Epithelial cell of proximal tubule (primary cell): ENCODE measurements at places on chromosomes 4 and X.

DNA sequence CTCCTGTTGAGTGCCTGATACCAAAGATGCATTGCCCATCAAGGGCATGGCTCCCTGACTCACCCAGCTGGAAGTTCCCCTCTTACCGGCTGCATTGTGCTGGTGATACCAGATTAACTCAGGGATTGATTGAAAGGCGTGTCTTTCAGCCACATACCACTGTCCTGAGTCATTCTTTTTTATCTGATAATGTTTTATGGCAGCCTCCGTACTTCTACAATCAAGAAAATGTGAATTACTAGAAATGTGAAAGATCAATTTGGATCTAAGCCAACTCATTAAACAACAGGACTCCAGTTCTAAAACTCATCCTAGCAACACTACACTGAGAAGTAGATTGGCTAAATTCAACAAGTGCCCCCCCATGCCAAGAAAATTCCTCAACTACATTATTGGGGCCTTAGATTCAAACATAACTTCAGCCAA, 40.0 kb downstream of the TXK start:
- no peak for DNase-seq

- no peak for DNase-seq
These were observed 50.9 kb downstream of the UCHL1 start for GRCh38 chr4:41307638-41308037.

DNA sequence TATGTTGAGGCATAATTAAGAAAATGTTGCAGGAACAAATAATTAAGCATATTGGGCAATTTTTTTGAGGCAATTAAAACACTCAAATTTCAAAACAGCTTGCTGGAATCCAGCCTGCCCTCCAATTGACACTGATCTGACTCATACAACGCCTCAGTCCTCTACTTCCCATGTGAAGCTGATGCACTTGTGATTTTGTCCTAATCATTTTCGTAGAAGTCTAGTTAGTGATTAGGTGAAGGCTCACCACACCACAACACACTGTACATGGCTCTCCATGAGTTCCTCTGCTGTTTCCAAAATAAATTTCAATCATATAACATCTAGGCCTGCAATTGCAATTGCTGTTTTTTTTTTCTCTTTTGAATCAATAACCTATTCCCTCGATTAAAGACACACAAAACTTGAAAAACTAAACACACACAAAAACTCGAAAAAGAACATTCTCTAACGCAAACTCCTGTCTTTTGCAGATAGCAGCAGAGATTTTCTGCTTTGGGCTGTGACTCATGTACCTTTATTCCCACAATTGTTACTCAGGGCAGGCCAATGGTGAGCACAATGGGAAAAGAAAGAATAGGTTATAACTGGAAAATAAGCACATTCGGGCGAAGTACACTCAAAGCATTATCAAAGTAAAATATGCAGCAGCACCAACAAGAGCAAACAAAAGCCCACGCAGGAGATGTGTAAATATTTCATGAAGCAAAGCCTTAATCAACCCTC, 1.7 kb downstream of the GPRIN3 start:
- DNase-seq, result peak; percentile 89

DNA sequence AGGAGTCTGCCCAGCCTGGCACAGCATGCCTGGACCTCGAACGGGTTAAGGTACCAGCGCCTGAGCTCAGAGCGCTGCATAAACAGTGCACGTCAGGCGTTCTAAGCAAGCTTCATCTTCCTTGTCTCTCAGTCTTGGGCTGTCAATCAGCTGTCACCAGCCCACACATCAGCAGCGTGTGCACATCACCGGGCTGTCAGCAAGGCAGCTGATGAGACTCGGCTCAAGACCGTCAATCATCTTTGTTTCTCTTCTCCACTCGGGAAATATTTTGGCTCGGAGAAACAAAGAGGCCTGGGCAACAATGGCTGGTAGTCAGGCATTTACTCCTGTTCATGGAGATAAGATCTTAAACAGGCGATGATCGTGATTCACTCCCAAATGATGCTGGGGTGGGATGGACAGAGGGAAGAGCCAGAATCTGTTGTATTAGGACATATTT, 141.3 kb downstream of the LDB2 start:
- DNase-seq, result no peak

DNA sequence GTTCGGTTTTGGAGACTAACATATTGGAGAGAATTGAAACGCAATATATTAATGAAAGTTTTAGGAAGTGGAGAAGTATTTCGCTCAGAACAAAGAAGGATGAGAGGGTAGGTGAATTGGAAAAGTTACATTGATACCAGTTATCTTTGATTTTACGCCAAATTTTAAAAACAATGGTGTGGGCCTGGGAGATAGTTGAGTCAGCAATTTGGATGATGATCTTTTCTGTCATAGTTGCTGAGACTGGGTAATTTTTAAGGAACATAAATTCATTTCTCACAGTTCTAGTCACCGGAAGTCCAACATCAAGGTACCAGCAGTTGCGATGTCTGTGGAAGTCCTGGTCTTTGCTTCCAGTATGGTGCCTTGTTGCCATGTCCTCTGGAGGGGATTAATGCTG, 644.8 kb upstream of the LCORL start:
- no peak for DNase-seq

DNA sequence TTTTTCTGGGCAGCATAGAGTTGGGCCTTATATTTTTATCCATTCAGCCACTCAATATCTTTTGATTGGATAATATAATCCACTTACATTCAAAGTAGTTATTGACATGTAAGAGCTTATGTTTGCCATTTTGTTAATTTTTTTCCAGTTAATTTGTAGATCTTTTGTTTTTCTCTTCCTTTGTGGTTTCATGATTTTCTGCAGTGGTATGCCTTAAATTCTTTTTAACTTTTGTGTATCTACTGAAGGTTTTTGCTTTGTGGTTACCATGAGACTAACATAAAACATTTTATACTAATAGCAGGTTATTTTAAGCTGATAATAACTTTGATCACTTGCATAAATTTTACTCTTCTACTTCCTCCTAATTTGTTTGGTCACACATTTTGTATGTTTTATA, 140.8 kb upstream of the GATB start:
- DNase-seq, result no peak

- DNase-seq, result no peak
These were observed 1.4 kb downstream of the GRIPAP1 start for GRCh38 chrX:49000636-49001035.

GRCh38 chrX:23052324-23052723, 52.6 kb downstream of the DDX53 start:
- DNase-seq, result no peak

DNA sequence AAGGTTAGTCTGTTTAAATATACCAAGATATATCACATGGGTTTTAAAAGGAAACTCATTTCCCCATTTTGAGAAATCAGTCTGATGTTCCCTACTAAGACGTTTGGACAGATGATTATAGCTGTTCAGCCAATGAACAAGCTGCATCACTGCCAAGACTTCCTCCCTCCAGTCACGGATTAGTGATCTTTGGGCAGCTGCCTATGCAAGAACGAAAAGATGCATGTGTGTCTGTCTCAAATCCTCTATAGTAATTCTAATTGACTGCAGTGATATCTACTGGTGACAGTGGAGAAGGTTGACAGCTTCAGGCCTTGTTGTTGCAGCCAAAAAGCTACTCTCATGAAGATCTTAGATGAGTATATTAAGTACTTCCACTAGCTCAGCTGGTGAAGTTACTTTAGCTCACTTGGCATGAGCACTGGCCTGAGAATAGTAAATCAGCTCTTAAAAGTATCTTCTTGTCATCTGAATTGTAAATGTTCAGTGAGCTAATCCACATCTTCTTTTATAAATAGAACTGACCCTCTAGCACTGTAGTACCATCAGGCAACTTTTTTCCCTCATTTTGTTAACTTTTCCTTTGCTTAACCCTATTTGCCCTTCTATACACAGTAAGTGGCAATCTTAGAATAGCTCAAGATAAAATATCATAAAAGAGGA, 134.5 kb upstream of the PCDH10 start:
- DNase-seq, result no peak

GRCh38 chr4:5843573-5844530, 49.0 kb downstream of the CRMP1 start:
- no peak for DNase-seq

DNA sequence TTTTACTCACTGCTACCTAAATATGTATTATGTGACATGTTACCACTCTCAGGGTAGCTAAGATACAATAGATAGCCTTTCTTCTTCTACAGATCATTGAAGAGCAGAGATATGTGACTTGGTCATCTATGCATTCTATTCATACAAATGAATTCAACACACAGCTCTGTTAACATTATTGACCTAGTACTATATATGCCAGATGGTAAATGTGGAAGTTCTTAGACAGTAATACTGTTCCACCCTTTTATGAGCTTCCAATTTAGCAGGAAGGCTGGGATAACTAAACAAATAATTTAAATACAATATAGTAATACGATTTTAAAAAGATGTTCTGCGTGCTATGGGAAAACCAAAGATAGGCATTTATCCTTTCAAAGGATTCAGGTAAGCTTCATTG, 76.0 kb downstream of the SYTL5 start:
- no peak for DNase-seq

DNA sequence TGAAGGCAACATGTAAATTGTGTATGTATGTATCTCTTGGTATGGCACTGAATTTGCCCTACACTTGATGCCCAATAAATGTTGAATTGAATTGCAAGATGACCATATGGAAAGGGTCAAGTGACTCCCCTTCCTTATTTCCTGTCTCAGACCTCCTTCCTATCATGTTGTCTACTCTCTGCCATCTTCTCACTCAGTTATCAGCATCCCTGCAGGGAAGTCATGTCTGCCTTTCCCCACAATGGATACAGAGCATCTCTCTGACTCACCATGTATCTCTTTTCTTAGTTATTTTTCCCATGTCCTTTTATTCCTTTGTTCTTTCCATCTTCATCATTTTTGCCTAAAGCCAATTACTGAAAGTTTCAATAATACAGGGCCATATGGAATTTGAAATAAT, 22.5 kb downstream of the BMX start:
- no peak for DNase-seq

DNA sequence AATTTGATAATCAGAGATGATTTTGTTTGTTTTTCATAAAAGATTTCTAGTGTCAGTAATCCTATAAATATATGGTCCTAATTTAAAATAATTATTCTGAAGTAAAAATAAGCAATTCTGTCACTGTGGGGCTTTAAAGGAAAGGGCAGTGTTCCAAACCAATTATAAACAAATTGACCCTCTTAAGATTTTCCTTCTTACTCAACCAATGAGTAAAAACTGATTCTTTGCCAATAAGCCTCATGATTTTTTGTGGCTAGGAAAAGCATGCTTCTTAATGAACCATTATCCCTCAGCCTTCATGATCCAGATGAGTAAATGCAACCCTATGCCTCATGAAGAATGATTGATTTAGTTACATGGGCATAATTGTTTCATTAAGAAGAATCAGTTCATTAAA, 1010.4 kb downstream of the ADGRL3 start:
- DNase-seq, result no peak

- no peak for DNase-seq
These were observed 1601.5 kb upstream of the PCDH10 start for GRCh38 chr4:131547506-131547981.

DNA sequence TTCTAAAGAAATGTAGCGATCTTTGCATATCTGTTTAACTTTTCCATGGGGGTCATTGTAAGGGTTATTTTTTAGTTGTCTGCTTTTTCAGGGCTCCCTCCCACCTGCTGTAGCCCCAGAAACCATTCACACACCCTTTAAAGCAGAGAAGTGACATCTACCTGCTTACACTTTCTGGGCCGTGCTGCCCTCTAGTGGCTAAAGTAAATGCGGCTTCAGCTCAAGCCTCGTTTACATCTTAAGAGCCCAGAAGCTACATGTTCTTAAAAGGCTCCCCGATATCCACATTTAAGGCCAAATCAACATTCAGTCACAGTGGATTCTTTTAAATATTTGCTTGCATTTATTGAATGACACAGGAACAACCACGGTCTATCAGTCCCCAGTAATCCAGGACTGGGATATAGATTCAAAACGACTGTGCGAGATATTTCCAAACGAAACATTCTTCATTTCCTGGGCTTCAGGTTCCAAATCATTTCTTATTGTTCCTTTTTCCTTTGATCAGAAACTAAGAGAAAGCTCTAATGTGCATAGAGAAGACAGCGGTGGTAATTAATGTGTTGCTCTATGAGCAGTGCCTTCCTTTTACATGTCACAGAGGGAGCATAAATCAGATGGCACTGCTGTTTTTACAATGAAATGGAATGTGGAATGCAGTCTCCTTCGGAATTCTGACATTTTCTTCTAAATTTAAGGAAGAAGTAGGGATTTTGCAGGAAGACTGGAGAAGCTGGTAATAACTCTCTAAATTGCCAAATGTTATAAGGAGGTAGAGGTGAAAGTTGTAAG, 119.9 kb downstream of the RASGEF1B start:
- no peak for DNase-seq

- DNase-seq, result no peak
These were observed 31.4 kb upstream of the REST start for GRCh38 chr4:56876264-56876663.

DNA sequence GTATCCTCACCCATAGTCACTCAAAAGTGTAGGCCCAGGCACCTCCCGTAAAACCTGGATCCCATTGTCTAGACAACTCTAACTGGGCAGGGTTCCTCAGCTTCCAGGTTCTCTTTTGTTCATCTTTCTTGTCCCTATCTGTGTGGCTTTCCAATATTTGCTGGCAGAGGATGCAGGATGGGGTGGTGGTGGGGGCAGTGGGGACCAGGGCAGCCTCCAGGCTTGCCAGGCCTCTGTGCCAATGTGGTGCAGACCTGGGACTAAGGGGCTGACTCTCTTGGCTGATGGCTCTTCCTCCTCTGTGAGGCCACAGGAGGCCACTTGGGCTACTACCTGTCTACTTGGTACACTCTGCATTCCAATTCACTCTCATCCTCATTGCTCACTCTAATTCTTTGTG, 76.4 kb downstream of the NBDY start:
- DNase-seq, result no peak

GRCh38 chr4:73620115-73620792, at the start of gene RASSF6:
Gene RASSF6 (minus strand): TSS chr4:73620436. CDS start chr4:73611795, 8,641 bp downstream.
- DNase-seq, result peak; percentile 83

DNA sequence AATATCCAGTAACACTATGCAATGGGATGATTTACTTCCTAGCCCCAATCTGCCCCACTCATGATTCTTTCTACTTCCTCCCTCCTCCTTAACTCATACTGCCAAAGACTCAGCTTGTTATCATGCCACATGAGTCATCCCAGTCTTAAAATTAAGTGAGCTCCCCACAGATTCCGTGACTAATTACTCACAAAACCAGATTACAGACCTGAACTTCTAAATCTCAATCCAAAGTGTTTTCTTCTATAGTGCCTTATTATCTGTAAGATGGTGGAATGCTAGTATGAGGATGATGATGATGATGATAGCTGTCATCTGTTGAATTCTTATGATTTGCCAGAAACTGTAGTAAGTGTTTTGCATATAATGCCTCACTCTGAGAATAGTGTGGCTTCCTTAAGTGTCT, 27.7 kb upstream of the GPC3 start:
- DNase-seq, result no peak

DNA sequence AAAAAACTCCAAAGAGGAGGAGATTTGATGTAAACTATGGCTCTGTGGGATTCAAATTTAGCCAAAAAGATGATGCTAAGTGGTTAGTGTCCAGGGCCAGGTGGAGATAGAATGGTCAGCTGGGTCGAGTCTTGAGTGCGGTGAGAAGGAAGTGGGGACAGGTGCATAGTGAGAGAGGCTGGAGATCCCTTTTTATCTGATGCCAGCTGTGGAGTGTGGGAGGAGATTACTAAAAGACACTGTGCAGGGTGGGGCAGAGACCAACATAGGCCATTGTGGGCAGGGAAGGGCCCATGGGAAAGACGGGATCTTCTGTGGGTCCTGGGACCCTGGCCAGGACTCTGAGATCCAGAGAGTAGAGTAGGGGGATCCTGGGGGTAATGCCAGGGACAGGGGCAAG, 34.6 kb upstream of the LEF1 start:
- DNase-seq, result no peak

- no peak for DNase-seq
These were observed 36.0 kb upstream of the CCNG2 start for GRCh38 chr4:77120886-77121508.
